Fibroblast of gingiva (primary cell): ENCODE measurements at places on chromosomes 12 and 14.

GRCh38 chr12:98594050-98594835 lies 757 bp downstream of the SLC25A3 start:
- DNase-seq = peak; percentile 37

GRCh38 chr12:34390171-34390841 lies 368.0 kb downstream of the ALG10 start:
- DNase-seq = no peak

DNA sequence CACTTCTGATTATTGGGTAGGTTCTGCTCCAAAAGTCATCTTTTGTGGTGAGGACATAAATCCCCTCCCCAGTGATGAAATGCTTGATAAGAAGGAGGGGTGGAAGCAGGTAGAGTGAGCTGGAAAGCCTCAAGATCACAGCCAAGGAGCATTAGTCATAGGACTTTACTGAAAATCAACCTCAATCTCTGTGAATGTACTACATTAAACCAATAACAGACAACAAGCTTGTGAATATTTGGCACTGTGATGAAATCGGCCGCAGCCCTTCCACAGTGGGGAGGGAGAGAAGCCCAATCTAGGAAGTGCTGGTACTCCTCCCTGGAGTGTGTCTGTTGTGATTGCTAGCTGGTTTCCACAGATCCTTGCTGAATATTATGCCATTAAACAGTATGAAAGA lies 41.2 kb upstream of the PTCSC3 start:
- peak; percentile 33 for DNase-seq

- DNase-seq = no peak
Observed at GRCh38 chr12:80068173-80068572, 31.2 kb upstream of the OTOGL start.

- DNase-seq = no peak
Observed at GRCh38 chr12:93091886-93092648, 163.0 kb upstream of the EEA1 start.

- DNase-seq = no peak
Observed at GRCh38 chr12:124734224-124734788, 129.4 kb downstream of the SCARB1 start.

GRCh38 chr12:66337381-66338010 lies 35.2 kb downstream of the HELB start:
- DNase-seq = no peak

- DNase-seq = no peak
Observed at GRCh38 chr12:1740161-1740948, 49.5 kb downstream of the ADIPOR2 start.

GRCh38 chr14:33738491-33738890 lies 212.4 kb downstream of the EGLN3 start:
- DNase-seq = no peak

DNA sequence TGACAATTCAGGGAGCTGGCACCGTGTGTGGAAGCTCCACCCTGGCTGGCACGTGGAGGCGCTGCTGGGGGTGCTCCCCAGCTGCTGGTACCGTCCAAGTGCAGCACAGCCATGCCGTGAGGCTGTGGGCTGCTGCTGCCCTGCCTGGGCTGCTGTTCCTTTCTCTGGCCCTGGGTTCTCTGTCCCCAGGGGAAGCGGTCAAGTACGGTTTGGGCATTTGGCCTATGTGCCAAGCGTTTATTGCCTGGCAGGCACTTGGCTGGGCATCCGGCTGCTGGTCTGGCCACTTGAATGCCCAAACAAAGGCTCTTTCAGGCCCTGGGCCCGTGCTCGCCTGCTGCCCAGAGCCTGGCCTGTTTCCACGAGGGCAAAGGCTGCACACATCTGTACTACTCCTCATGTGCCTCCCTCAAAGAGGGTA lies 39.6 kb downstream of the RHOF start:
- no peak for DNase-seq

DNA sequence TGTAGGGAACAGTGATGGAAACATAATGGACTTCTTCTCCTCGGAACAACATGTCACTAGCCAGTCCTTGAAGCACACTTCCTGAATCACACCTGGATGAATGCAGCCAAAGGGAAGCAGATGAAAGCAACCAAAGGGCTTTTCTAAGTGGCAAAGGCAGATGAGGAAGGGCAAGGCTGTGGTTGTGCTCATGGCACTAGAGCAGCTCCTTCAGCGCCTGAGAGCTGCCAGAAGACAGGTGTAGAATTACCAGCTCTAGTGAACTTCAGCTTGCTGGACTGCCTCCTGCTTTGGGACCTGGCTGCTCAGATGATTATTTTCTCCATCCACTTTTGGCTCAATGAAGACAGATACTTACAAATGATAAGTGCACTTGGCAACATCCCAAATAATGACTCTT lies 1372.1 kb upstream of the SEL1L start:
- no peak for DNase-seq

DNA sequence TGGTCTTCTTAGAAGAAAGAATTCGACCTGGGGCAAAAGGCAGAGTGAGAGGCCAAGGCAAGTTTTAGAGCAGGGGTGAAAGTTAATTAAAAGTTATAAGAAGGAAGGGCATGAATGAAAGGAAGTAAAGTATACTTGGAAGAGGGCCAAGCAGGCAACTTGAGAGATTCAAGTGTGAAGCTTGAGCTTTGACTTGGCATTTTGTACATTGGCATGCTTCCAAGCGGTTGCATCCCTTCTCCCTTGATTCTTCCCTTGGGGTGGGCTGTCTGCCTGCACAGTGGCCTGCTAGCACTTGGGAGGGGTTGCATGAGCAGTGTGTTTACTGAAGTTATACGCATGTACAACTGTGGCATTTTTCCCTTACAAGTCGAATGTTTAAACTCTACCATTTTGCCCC lies 74.8 kb upstream of the MGAT4C start:
- DNase-seq = no peak

- peak; percentile 70 for DNase-seq
Observed at GRCh38 chr12:106358396-106359241, 1.1 kb downstream of the POLR3B start.

DNA sequence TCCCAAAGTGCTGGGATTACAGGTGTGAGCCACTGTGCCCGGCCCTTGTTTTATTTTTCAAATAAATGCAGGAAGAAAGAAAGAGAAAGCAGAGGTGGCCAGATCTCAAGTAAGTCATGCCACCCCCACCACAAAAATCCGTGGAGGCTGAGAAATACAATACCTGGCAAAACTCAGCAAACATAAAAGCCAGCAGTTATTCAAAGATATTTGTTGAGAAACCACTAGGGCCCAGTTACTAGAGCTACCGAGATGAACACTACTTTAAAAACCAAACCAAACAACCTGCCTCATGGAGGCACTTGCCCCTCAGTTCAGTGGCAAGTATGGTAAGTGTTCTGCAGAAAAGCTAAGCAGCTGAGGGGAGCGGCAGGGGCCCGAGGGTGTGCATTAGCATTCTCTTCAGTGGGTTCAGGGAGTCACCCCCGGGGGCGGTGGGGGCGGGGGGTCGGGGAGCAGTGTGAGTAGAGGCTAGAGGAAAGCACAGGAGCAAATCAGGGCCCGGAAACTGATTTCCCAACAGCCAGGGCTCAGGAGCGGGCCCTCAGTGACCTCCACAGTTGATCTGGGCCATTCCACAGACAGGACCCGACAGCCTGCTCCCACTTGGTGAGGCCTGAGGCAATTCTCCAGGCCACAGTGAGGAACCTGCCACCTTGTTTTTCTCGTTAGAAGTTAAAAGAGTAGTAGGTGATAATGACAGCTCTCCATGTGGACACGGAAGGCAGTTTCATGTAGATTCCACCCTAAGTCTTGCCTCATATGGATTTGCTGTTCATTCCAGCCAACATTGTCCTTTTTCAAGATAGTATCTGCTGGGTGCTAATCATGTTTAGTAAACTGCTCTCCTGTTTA lies 8.6 kb downstream of the EVL start:
- no peak for DNase-seq

GRCh38 chr12:988646-989045 lies 2.4 kb upstream of the ERC1 start:
- no peak for DNase-seq

DNA sequence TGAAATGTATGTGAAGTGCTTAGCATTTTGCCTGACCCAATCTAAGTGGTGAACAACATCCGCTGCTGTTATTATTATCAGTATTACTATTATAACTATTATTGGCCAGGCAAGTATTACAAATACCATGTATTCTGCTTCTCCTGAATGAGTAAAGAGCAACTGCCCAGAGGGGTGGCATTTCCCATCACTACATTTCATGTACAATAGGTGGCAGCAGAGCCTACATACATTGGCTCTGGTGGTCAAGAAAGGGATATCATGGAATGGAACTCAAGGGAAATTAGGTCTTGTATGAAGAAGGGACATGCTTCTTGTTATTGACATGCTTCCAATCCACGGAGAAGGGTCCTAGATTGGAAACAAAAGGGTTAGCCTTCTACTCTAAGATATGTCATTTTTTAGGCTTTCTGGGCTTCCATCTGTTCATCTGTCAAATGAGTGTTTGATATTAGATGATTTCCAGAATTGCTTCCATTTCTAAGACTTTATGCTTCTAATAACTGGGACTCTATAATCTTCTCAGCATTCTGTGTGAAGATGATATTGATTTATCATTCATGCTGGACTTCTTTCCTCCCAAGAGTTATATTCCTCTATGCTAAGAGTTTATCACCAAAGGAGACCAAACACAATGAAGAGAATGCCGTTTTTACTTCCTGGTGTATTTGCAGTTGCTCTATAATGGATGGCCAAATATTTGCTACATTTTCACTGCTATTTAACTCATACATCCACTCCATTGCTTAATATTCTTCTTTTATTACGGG lies 239.1 kb downstream of the SSPN start:
- DNase-seq = peak; percentile 52

DNA sequence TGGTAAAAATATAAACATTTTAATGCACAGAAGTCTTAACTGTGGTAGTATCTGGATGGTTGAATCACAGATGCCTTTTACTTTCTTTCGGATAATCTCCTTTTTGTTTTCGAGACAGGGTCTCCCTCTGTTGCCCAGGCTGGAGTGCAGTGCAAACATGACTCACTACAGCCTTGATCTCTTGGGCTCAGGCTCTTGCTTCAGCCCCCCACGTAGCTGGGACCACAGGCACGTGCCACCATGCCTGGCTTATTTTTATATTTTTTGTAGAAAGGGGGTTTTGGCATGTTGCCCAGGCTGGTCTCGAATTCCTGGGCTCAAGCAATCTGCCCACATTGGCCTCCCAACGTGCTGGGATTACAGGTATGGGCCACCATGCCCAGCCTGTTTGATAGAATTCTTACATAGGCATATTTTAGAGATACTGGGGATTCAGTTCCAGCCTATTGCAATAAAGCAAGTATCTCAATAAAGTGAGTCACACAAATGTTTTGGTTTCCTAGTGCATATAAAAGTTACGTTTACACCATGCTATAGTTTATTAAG lies 99.2 kb downstream of the SNAPC1 start:
- DNase-seq = no peak

- DNase-seq = peak; percentile 83
Observed at GRCh38 chr12:89524541-89525304, at the start of gene GALNT4. GALNT4 (minus strand) TSS chr12:89524796; CDS start chr12:89524549, 247 bp downstream.

DNA sequence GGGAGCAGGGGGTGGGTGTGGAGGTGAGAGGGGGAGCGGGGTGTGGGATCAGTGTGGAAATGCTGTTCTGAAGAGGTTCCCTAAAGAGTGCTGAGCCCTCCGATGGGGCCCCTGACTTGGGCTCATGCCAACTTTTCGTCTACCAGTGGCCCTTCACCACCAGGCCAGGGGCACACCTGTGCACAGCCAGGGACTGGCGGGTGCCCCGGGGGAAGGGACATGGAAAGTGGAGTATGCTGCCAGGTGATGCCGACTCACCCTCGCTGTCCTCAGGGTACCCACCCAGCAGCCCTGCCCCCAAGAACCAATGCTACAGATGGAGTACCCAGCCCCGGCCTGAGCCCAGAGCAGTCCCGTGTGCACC lies 26.2 kb downstream of the AMN start:
- DNase-seq = no peak

DNA sequence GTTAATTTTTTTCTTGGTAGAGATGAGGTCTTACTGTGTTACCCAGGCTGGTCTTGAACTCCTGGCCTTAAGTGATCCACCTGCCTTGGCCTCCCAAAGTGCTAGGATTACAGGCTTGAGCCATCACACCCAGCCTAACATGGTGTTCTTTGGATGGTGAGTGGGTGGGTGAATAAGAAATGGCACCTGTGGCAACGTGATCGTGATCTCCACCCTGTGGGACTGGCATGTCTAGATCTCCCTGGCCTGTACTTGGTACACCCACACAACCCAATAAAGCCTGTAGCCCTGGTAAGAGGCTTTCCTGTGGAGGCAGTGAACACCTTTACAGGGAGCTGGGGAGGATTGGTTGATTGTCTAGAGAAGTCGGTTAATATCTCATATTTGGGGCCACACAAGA lies 25.2 kb downstream of the SYNE2 start:
- DNase-seq = no peak

DNA sequence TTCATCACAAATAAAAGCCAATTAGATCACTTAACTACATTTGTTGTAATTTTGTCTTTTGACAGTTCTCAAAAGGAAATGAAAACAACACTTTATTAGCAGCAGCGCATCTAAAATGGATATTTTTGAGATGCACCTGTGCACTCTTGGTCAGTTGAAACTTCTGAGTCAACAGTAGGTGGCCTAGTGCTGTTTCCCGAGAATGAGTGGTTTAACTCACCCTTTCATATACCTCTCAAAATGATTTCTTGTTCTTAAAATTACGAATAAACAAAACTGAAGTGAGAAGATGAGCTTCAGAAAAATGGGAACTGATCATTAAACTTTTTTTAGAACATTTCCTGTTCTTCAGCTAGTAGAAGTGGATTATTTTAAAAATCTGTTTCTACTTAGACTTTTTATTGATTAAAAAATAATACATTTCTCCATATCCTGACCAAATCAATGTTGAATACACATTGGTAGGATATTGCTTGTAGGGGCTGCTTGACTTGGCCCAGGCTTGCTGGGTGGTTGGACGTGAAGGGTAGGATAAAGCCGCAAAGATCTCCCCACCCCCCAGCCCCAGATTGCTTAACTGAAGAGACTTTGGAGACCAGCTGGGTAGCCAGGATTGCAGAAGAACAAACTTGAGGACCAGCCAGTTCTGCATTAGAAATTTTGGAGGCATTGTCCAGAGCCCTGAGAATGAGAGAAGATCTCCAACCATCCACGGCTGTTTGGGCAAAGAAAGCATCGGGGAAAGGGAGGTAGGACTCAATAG lies 22.3 kb upstream of the STK38L start:
- DNase-seq = no peak

GRCh38 chr12:109201496-109201885 lies 85.1 kb downstream of the ACACB start:
- no peak for DNase-seq

DNA sequence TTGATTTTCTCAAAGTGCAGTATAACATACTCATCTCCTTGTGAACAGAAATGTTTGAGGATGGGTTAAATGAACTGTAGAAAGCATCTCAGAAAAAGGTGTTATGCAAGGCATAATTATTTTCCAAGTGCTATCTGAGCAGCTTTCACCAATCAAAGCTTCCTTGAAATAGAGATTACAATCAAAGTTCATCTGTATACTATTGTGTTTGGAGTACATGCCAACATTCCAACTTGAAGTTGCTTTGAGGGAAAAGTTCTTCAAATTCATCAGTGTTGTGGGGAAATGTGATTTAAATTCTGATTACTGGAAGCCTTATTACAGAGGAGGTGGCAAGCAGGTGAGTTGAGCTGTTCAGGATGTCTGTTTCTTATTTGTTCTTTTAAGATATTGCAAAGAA lies 68.2 kb downstream of the TMTC2 start:
- no peak for DNase-seq

- DNase-seq = no peak
Observed at GRCh38 chr14:61403411-61403810, 82.0 kb downstream of the PRKCH start.
